Activated T-cell treated with anti-CD3 and anti-CD28 coated beads, Interleukin-2, amount 50 U/mL, for 24 hours (primary cell): ENCODE measurements at places on chromosomes 6 and 20.
A peak's percentile ranks its signal among the peaks of the same experiment; 100 is the strongest.

GRCh38 chr6:157385482-157385881 is 4.5 kb downstream of the ZDHHC14 start:
- DNase-seq: no peak

- DNase-seq: no peak
Observed at GRCh38 chr6:4478098-4478497, 298.1 kb upstream of the CDYL start.

DNA sequence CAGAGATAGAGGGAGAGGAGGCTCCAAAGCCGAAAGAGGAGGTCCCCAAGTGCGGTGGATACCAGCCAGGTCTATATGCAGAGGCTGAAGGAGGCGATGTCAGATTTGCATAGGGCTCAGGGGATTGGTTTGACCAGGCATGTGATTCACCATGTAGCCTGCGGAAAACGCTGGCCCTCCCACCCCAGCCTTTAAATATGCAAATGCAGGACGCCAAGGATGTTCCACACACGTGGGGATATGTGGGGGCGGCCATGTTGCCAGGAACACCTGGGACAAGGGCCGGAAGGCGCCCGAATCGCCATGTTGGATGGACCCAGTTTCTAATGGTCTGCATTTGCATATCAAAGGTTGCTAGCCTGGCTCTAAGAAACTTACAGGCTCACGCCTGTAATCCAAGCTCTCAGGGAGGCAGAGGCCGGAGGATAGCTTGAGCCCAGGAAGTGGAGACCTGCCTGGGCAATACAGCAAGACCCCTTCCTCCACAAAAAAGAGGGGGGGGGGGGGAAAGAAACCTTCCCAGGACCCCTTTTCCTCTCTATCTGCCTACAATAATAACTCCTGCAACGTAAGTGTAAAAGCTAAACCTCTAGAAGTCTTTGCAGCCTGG is 110.5 kb downstream of the TULP4 start:
- no peak for DNase-seq

DNA sequence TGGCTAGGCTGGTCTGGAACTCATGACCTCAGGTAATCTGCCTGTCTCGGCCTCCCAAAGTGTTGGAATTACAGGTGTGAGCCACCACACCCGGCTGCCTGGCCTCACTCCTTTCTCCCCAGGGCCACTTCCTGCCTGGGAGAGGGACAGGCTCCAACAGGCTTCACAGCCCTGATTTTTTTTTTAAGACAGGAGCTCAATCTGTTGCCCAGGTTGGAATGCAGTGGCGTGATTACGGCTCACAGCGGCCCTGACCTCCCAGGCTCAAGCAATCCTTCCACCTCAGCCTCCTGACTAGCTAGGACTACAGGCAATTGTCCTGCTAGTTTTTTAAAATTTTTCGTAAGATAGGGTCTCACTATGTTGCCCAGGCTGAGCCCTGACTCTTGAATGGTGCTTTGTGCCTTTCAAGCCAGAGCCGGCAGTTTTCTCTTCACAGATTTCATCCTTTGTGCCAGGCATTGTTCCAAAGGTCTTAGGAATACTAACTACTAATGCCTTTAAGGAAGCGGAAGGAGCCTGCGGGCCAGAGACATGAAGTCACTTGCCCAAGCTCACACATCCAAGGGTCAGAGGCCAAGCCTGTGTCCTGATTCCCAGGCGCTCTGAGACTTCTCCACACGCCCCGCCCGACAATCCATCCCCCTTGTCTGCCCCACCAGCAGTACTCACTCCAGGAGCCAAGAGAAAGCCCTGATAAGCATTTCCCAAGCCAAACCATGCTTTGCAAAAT is 19.2 kb downstream of the CAPN11 start:
- DNase-seq: no peak

DNA sequence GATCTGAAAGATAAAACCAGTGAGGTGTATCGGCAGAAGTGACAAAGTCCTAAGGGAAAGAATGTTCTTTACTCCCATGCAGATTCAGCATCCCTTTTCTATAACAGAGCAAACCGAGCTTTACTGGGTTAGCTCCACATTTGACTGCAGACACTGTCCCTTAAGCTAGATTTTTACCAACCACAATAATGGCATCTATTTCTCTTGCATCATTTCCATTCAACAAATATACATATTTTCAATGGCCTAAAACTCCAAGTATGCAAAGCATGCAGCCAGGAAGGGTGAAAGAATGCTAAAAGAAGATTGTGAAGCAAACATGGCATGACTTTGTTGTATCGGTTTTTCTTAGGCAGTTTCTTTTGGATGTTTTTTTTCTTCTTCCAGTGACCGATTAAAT is 255.4 kb downstream of the OGFRL1 start:
- DNase-seq: no peak

GRCh38 chr6:53979468-53980067 is 131.7 kb upstream of the MLIP start:
- DNase-seq: no peak

- no peak for DNase-seq
Observed at GRCh38 chr6:43942011-43942442, 172.0 kb downstream of the VEGFA start.

DNA sequence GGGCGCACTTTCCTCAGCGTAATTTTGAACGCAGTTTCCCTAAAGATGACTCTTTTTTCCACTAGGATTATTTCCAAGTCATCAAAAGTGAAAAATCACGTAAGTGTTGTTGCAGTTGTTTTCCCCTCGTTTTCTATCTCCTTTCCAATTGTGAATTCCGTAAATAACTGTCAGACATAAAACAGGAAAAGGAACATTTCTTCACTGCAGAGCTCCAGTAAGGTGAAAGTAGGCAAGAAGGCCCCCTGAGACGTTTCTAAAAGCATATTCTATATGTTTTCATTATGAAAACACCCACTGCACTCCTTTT is 17.8 kb downstream of the HIVEP2 start:
- DNase-seq: no peak

GRCh38 chr6:116221067-116221466 is 32.8 kb downstream of the TSPYL4 start:
- DNase-seq: no peak

DNA sequence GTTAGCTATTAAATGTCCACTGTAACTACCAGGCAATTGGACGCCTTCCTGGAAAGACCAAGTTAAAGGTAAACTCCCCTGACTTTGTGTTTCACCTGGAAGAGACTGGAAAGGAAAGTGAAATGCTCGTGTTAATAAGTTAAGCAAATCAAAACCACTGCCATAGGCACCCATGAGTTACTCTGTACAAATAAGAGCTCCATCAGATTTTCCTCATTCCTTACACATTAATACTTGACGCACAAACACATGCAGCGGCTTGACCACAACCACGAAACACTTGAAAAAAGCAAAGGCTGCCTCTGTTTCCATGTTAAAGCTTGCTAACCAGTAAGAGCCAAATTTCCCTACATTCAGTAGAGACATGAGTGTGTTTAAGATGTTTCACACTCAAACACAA is 19.8 kb downstream of the GCM1 start:
- no peak for DNase-seq

DNA sequence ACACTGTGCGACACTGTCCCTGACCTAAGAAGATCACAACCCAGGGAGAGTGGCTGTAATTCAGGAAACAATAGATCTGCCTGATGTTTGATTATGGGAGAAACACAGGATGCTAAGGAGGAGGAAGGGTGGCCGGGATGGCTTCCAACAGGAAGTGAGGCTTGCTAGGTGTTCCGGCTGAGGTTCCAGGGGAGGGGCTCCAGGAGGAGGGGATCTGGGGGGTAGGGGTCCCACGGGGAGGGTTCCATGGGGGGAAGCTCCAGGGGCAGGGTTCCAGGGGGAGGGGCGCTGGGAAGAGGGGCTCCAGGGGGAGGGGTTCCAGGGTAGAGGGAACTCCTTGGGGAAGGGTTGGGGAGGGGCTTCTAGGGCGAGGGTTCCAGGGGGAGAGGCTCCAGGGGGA is 48.6 kb downstream of the DAAM2 start:
- DNase-seq: no peak

- peak; percentile 83 for DNase-seq
Observed at GRCh38 chr20:51404297-51405060, 138.0 kb downstream of the NFATC2 start.

DNA sequence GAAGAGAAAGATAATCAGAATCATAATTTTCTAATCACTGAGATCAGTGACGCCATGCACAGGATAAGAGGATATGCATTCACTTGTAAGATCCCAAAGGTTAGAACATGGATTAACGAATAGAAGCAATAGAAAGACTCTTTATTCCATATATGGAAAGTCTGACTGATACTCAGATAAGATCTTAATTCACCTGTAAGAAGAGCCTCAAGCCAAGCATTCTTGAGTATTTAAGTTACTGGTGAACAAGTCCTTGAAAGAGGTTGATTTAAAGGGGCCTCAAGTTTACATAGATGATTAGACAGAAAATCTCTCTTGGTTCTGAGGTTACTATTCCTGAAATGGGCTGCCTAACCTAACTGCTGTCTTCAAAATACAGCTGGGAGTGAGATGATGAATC is 53.8 kb upstream of the MTRF1L start:
- no peak for DNase-seq

GRCh38 chr6:92174398-92175073 is 1244.8 kb downstream of the EPHA7 start:
- no peak for DNase-seq

DNA sequence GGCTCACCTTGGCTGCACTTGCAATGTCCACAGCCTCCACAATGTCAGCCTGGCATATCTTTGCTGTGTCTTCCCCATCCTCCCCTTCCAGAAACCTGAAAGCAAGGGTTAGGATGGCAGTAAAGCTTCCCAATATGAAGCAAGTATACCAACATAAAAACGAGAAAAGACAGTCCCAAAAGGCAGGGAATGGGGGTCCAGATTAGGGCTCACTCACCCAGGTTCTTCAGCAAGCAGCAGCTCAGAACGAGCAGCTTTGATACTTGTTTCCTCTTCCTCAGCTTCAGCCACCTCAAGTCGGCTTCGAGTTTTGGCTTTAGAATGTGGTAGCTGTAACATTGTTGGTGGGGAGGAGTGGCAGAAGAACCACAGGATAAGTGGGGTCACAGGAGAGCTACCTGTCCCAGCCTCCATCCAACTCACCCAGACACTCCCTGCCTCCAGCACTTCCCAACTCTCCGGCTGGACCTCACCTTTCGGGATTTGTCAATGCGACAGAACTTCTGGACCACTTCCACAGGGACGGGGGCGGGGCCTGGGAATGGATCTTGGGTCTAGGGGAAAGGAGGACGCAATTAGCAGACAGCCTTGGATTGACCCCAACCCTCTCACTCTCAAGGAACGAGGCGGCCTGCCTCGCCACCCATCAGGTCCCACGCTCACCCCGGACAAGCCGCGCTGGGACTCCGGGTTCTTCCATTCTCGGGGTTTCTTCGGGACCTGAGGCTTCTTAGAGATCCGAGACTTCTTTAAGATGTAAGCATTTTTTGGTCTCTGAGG is 708 bp downstream of the WDR46 start:
- no peak for DNase-seq

DNA sequence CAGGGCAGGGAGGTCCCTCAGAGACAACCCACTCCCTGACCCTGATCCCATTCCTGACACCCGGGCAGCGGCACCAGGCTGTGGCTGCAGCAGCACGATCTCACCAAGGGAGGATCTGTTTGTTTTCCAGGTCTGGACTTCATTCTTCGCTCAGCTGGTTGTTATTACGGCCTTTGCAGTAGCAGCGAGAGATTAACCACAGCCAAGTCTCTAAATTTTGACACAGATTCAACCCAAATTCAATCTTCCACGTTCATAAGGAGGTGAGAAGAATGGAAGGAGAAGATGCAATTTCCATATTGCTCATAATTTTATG is 91.1 kb upstream of the THBS2 start:
- no peak for DNase-seq

- DNase-seq: no peak
Observed at GRCh38 chr6:54618572-54618971, 228.0 kb upstream of the FAM83B start.

DNA sequence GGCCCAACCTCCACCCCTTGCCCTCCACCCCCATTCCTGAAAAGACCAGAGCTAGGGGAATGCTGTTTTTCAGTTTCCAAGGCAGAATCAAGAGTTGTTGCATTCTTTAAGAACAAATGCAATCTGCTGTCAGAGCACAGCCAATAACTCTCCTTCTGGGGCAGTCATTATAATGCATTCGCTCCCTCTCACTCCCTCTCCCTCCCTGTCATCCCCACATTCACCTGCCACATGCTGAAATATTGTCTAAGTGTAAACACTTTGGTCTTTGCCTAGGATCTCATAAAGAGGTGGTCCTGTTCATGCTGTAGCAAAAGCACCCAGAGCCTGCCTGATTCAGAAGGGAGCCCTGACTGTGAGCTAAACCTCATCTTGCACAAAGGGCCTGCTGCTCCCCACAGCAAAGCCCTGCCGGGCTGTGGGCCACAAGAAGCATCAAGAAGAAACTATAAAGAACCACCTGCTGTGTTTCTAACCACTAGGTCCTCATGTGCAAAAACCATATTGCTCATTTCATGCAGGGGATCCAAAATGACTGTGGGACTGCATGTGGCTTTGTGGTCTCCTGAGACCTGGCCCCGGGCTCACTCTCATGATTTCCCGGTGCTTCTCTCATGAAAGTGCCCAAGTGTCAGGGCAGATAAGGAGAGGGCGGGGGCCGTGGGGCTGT is 85.6 kb downstream of the GPR6 start:
- DNase-seq: no peak

DNA sequence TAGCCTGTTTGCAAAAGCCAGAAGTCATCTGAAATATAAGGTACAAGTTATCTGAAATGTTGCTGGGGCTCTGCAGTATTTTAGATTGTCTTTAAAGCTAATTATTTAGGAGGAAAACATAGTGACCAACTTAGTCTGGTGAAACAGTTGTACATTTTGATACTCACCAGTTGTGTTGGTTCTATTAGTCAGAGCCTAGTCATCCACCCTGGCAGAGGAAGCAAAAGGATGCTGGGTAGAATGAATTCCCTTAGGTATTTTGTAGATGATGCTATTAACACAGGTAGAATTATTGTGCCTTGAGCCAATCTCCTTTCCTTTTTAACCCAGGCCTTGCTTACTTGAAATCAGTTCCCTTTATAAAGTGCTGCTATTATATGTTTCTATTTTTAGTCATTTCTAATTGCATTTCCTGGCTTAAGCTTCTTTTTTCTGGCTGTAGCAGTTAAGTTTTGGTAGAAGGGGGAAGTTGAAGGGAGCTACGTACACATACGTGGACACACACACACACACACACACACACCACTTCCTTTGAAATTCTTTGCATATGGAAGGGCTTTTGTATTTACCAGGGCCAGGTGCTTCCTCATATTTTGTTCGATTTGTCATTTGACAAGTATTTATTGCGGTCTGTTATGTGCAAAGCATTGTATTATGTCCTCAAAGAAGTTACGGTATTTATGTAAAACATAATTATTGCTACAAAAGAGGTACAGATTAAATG is 82.4 kb downstream of the RTN4IP1 start:
- no peak for DNase-seq

GRCh38 chr20:36631646-36632045 is 14.3 kb downstream of the SLA2 start:
- no peak for DNase-seq

DNA sequence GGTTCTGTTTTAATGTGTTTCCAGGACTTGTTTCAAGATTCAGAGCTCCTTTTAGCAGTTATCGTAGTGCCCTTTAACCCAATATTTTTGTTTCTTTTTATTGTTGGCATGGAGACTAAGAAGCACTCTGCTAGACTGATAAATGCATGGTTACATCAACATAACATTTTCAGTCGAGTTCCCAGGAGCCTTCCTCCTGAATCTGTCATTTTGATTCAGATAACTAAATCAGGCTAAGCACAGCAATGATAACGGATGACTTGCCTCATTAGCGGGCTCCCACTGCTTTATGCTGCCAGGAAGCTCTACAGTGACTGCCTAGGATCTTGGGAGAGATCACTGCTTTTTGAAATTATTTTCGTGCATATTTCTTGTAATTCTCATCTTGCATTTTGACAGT is 772.8 kb upstream of the GJE1 start:
- no peak for DNase-seq

- no peak for DNase-seq
Observed at GRCh38 chr20:1841554-1842140, 53.6 kb upstream of the SIRPA start.
